Activated CD8-positive, alpha-beta T cell treated with anti-CD3 and anti-CD28 coated beads for 36 hours (primary cell): ENCODE measurements at places on chromosomes 1 and 21. TPM values are rescaled to one million over a fixed set of nuclear protein-coding genes. Genes with fewer than 3 reads are reported as not detected.

The GJA5 gene
- total RNA-seq: not detected

The PDC gene
- not detected for total RNA-seq

The IL12RB2 gene
- 29.7 TPM for total RNA-seq

The AQP10 gene
- not detected for total RNA-seq

The C21orf58 gene
- 25.2 TPM for total RNA-seq

The ABCD3 gene
- 31.9 TPM for total RNA-seq

The GJA4 gene
- not detected for total RNA-seq

The OSBPL9 gene
- 51.1 TPM for total RNA-seq

The KIF21B gene
- 93.5 TPM for total RNA-seq

The ANKRD65 gene
- not detected for total RNA-seq

The TMEM240 gene
- 0.74 TPM for total RNA-seq

The SH2D2A gene
- total RNA-seq: 315 TPM

The TMIGD3 gene
- not detected for total RNA-seq

The GNAT2 gene
- total RNA-seq: 0.81 TPM

The LRRC3 gene
- 1.9 TPM for total RNA-seq

The CSRP1 gene
- 56.2 TPM for total RNA-seq

The DHRS3 gene
- 129 TPM for total RNA-seq

The FCN3 gene
- total RNA-seq: not detected

The RHD gene
- not detected for total RNA-seq

The PRDM16 gene
- 0.49 TPM for total RNA-seq

The SMCP gene
- not detected for total RNA-seq

The CNR2 gene
- total RNA-seq: 0.25 TPM

The NPHS2 gene
- total RNA-seq: not detected

The UBE2J2 gene
- total RNA-seq: 59.2 TPM

The LAPTM5 gene
- 237 TPM for total RNA-seq

The LIN28A gene
- total RNA-seq: not detected

The TCHHL1 gene
- total RNA-seq: not detected

The RALGPS2 gene
- 4.8 TPM for total RNA-seq

The TFF2 gene
- total RNA-seq: not detected

The NTNG1 gene
- 0.96 TPM for total RNA-seq

The KCNJ9 gene
- not detected for total RNA-seq

The TRIM62 gene
- 5.2 TPM for total RNA-seq

The PCNX2 gene
- total RNA-seq: 14.4 TPM

The SERINC2 gene
- total RNA-seq: 0.16 TPM

The LCE6A gene
- not detected for total RNA-seq

The ADAMTS5 gene
- not detected for total RNA-seq

The DMBX1 gene
- not detected for total RNA-seq

The RNU1-1 gene
- total RNA-seq: 1,043 TPM

The TDRD5 gene
- total RNA-seq: not detected

The CLDN14 gene
- not detected for total RNA-seq

The SPRR2A gene
- total RNA-seq: not detected

The MKNK1 gene
- total RNA-seq: 31.1 TPM

The LGR6 gene
- total RNA-seq: 0.34 TPM

The ADGRB2 gene
- total RNA-seq: 0.54 TPM
